ENCODE measurements at places on chromosomes 6 and 20. TPM values are rescaled to one million over a fixed set of nuclear protein-coding genes. Genes with fewer than 3 reads are reported as not detected.

DNA sequence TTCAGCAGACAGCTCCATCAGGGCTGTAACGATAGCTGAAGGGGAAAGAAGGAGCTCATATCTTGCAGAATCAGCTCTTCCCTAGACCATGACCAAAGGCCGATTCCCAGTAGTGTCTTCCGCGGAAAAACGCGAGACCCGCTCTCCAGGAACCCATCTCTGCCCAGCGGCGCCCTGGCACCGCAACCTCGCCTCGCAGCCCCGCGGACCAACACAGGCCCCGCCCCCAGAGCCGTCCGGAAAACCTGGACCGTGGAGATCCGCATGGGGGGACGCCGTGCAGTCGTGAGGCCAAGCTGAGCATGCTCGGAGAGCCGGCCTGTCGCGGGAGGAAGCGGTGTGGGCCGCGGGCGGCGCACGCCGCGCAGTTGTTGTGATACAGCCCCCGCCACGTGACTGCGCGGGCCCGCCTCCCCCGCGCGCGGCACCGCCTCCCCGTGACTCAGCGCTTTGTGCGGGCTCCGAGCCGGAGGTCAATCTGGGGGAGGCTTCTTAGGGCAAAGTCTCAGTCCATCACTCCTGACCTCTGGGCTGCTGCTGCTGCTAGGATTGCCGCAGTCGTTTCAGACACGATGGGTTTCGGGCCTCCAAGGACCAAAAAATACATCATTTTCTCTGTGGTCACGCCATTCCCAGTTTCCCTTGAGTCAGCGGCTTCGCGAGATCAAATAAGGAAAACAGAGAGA, 3.1 kb upstream of the GCLC start:
- peak; percentile 87 for DNase-seq
- H3K4me3 ChIP-seq: peak overlapping the region; percentile 100
- H3K4me1 ChIP-seq: peaks cover 15% of the 10 kb centered on the region
- H3K36me3 ChIP-seq: no peaks in the 10 kb centered on the region
- H3K27ac ChIP-seq: peak overlapping the region; percentile 96

DNA sequence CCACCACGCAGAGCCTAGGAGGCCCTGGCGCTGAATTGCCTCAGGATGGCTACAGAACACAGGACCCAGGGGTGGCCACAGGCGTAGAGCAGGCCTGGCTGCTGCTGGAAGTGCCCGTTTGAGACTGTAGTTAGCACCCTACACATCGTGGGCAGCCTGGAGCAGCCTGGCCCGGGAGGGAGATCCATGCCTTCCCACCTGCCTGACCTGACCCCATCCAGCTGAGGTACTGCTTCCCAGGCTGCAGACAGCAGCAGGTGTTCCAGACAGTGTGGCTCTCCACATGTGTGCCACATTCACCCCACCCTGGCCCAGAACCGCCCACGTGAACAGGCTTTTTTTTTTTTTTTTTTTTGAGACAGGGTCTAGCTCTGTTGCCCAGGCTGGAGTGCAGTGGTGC, 20.9 kb upstream of the MAP1LC3A start:
- H3K27ac ChIP-seq: no peak overlapping the region
- H3K4me1 ChIP-seq: no peaks in the 10 kb centered on the region
- H3K4me3 ChIP-seq: no peak overlapping the region

DNA sequence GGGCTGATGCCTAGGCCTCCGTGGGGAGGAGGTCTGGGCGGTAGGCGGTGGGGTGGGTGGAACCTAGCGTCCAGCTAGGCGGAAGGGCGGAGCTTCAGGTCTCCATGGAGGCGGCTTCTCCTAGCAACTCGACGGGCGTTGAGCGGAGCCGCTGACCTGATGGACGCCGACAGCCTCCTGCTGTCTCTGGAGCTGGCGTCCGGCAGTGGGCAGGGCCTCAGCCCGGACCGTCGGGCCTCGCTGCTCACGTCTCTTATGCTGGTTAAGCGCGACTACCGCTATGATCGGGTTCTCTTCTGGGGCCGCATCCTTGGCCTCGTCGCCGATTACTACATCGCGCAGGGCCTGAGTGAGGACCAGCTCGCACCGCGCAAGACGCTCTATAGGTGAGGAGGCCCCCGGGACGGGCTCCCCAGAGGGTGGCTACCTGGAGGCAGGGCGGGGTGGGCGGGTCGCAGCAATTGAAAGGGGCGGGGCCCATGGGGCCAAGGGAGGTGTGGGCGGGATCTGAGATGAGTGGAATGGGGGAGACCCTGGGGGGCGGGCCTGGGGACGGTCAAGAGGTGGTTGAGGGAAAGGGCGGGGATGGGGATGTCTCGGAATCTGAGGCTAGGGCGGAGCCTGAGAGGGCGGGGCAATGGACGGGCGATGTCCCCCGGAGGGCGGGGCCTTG, at the start of gene RSPH9:
Gene RSPH9, plus strand, starts transcription at position 97 of the 673 bp plus-strand sequence. Its CDS starts 63 bp downstream, at position 160.
- no peak for DNase-seq
- H3K4me1 ChIP-seq: peaks cover 2% of the 10 kb centered on the region
- H3K27me3 ChIP-seq: no peaks in the 10 kb centered on the region
- H3K27ac ChIP-seq: no peak within 1 kb of the TSS
- H3K4me3 ChIP-seq: peak within 1 kb of the TSS; percentile 54
- no peaks in the 10 kb centered on the region for H3K36me3 ChIP-seq

- H3K4me1 ChIP-seq: peaks cover 15% of the 10 kb centered on the region
- H3K27ac ChIP-seq: peak overlapping the region; percentile 81
Measured at GRCh38 chr6:52390361-52390727, 28.4 kb downstream of the PAQR8 start.

DPPA5 gene
- total RNA-seq: not detected

DNA sequence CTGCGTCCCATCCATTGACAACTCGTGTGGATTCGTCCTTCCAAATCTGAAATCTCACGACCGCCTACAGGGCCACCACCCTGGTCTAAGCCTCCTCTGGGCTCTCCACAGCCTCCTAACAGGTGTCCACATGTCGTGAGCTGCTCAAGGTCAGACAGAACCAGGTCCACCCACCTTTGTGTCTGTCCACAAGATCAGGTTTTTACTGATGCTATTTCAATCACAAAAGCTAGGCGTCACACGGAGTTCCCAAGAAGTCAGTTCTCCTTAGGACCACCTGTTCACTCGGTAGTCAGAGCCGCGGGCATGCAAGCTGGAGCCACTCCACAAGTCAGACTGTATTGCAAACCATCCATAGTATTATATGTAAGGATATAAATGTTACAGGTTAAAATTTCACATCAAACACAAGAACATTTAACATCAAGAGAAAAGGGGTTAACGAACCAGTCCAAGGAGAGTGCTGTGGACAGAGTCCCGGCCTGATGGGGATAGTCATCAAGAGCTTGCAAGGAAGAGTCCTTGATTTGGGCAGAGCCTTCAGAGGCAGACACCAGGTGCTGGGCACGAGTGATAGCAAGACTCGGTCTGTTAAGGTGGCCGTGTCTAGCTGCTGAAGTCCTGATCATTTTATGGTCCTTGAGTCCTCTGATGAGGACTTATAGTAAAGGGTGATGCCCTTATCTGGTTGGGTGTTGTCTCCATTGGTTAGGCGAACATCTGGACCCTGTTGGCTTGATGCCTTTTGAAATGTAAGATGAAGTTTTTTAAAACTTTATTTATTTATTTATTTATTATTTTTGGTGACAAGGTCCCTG, 731 bp upstream of the DNPH1 start:
- H3K27ac ChIP-seq: 0 out of 2 replicates have a peak overlapping the region, but pooled peaks have one; percentile 21
- no peak overlapping the region for H3K4me3 ChIP-seq
- no peaks in the 10 kb centered on the region for H3K4me1 ChIP-seq

- no peak overlapping the region for H3K27ac ChIP-seq
- no peak for DNase-seq
- H3K4me1 ChIP-seq: no peaks in the 10 kb centered on the region
- H3K4me3 ChIP-seq: no peak overlapping the region
Measured at GRCh38 chr6:115460913-115461312, 599.8 kb downstream of the FRK start.

DNA sequence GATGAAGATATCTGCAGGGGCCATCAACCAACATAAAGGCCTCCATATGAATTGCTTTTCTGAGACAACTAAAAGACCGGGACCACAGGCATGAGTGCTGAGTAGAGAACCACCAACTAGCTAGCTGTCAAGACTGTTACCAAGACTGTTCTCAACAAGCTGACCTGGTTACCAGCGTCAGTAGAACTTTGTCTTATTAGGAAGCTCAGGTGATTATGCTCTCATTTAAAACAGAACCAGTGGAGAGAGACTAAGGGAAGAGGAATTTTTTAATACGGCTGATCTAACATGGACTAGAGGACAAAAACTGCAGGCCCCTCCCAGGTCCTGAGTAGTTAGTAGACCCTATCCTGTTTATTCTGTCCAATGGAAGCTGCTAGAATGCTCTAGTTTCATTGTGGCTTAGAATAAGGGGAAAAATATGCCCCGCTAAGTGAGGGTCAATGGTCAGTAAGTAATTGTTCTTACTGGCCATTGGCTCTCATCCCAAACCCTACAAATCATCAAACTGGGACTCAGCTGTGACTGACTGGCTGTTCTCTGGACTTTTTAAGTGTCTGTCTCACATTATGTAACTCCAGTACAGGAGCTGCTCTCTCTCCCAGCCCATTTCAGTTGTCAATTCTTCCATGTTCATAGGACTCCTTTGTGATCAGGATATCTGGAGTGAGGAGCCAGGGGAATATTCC, 3.8 kb upstream of the DYNLRB1 start:
- peaks cover 13% of the 10 kb centered on the region for H3K36me3 ChIP-seq
- H3K4me1 ChIP-seq: peaks cover 6% of the 10 kb centered on the region
- H3K27me3 ChIP-seq: no peaks in the 10 kb centered on the region
- no peak for DNase-seq
- no peak overlapping the region for H3K27ac ChIP-seq
- no peak overlapping the region for H3K4me3 ChIP-seq

DNA sequence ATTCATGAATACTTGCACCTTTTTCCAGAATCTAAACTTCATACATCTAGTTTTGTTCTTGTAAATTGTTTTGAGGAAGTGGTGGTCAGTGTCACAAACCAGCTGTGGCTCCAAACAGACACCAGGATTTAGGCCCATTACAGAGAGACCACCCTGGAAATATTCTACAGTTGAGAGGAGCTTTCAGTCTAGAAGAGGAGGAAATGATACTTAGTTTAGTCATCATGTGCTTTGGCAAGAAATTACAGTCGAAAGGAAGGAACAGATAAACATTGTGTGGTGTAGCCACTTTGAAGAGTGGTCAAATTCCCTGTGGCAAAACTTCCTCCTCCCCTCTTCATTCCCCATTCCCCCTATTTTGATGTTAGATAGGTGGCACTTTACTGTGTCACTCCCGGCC, 15.7 kb downstream of the DCBLD1 start:
- peak overlapping the region; percentile 92 for H3K27ac ChIP-seq
- H3K4me3 ChIP-seq: peak overlapping the region; percentile 29
- DNase-seq: no peak
- H3K36me3 ChIP-seq: no peaks in the 10 kb centered on the region
